Effector memory CD4-positive, alpha-beta T cell (primary cell): ENCODE measurements at places on chromosomes 16 and 17.

- DNase-seq, result no peak
Measured at GRCh38 chr16:75379339-75379738, 54.0 kb downstream of the CFDP1 start.

GRCh38 chr16:81435103-81435502, 9.5 kb upstream of the CMIP start:
- no peak for DNase-seq

- DNase-seq, result no peak
Measured at GRCh38 chr17:35255316-35255715, 12.4 kb downstream of the SLFN5 start.

DNA sequence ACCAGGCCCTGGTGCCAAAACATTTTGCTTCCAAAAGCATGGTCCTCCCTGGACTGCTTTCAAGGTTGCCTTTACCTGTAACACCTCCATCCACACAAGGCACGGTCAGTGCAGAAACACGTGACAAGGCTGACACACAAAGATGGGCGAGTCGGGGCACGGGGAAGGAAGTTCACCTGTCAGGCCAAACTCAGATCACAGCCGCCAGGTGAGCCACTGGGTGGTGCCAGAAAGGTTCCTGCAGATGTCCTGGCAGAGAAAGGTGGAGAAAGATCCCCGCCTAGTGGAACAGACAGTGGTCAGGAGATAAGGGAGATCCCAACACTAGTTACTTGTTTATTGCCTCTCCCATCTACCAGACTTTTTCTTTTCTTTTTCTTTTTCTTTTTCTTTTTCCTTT, 155.3 kb downstream of the AIPL1 start:
- no peak for DNase-seq

GRCh38 chr16:2987833-2988232, 7.6 kb upstream of the PKMYT1 start:
- DNase-seq, result no peak

DNA sequence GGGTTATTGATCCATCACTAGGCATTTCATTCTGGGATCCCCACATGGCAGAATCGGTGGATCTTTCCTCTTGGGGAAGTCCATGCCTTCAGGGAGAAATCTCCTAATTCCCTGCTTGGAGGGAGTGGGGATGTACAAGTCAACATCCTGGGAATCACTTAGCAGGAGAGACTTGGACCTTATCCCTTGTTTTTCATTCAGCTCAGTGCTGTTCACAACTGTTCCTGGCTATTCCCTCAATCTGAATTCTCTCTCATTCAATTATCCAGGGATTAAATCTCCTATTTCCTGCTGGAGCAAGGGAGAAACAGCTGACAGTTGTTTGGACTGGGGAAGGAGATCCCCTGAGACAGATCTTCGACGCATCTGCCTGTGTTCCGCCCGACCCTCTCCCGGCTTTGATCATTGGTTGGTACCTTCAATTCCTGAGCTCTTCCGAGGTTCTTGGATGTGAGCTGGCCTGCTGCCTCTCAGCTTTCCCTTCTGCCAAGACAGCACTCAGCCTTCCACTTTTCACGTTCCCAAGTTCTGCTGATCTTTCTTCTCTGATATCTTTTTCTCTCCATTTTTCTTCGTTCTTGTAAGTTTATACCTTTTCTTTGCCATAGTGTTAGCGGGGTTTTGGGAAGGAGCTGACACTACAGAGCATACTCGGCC, 115.4 kb upstream of the GNAO1 start:
- DNase-seq, result no peak

- DNase-seq, result no peak
Measured at GRCh38 chr17:48543854-48544348, 1.0 kb downstream of the HOXB2 start.

- no peak for DNase-seq
Measured at GRCh38 chr17:28741358-28742349, 2.2 kb upstream of the TRAF4 start.
